ENCODE measurements at places on chromosomes 11 and 22. TPM values are rescaled to one million over a fixed set of nuclear protein-coding genes. Genes with fewer than 3 reads are reported as not detected.

DNA sequence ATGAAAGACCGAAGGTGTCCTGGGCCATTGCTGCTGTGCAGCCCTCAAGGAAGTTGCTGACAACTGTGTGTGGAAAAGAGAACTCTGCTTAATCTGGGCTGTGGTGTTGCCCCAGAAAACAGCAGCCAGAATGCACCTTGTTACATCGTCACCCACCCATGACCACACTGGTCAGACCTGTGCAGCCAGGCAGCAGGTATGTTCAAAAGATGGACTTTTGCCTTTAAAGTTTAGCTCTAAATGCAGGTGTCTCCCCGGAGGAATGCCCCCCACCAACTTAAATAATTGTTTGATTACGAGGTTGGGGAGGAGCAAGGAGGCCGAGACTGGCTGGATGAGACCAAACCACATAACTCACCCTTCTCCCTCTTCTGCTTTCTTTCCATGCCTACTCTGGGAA lies 15.3 kb upstream of the POLA2 start:
- no peak for DNase-seq

DNA sequence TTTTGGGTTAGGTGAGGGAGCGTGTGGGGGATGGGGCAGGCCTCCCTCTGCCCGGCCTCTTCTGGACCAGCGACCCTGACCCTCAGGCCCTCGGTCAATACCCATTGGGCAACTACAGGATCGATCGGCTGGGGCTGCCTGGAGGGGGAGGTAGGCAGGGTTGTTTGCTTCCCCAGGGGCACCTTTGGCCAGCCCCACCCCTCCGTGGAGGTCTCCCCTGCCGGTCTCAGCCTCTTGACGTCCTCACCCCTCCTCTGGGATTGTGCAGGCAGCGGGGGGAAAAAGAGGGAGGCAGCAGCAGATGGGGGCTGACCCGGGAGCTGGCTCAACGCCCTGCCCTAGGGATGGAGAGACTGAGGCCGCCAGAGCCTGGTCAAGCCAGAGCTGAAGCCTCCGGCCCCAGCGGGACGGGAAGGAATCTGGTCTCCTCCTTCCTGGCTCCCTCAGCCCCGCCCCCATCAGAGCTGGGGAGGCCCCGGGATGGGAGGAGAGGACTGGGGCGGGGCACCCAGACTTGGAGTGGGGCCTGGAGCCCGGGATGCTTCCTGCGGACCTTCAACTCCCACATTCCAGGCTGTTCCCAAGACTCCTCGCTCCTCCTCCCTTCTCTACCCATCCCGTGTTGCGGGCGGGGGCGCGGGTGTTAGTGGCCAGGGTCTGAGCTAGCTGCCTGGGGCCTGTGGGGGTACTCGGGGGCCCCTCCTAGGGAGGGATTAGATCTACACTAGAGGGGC lies 14.4 kb upstream of the CDC42EP1 start:
- no peak for DNase-seq

- no peak for DNase-seq
Observed at GRCh38 chr11:10118865-10119264, 175.2 kb downstream of the SBF2 start.

DNA sequence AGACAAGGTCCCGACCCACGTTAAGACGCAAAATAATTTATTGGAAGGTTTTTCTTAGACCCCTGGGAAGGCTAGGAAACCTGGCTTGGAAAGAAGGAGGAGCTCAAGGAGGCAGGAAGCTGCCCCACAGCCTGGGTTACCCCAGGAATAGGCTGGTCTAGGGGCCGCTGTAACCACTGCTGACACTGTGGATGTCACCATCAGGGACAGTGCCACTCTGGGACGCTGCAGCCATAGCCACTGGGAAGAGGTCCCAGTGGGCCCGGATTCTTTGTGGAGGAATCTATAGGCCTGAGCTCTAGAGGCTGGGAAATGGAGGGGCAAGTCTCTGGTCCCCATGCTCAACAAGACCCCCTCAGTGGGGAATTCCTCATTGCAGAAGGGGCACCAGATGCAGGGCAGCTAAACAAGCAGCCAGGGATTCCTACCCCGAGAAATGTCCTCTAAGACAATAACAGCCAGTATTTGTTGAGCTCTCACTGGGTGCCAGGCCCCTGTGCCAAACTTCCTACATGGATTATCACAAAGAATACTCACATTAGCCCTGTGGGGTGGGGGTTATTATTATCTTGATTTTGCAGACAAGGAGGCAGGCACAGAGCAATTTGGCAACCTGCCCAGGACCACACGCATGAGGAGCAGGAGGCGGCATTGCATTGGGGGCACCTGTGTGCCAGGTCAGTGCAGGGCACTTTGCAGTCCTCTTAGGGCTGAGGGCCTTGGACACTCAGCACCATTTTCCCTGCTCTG lies 19.5 kb upstream of the CHKA start:
- no peak for DNase-seq

DNA sequence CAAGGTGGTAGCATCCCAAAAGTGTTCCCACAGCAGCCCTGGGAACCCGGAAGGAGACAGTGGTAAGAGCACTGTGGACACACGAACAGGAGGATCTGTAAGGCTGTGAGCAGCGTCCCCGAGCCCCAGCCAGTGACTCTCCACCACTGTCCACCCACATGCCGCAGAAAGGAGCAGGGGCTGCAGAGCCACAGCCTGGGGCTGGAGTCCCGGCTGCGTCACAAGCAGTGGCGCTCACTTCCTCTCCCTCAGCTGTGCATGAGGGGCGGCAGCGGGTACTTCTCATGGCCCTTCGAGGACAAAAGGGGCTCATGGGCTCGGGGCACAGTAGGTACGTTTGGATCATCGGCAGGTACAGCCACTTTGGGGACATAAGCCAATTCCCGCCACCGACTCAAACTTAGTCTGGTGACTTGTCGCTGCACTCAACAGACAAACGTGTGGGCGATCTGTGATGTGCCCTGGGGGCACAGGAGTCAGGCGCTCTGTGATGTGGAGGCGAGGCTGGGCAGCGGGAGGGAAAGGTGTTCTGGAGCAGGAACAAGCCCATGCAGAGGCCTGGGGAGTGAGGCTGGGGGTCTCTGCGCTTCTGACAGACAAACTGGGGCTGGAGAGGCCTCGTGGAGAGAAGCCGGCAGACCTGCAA lies 68.5 kb downstream of the SCUBE1 start:
- DNase-seq: no peak

GRCh38 chr11:110298301-110298765 lies 1.9 kb upstream of the RDX start:
- no peak for DNase-seq

- DNase-seq: no peak
Observed at GRCh38 chr11:40877981-40878380, 581.5 kb downstream of the LRRC4C start.

The SYT7 gene
- total RNA-seq: 0.69 TPM

The PHETA2 gene
- total RNA-seq: 0.34 TPM

The MS4A4A gene
- not detected for total RNA-seq

The KCNK7 gene
- total RNA-seq: not detected

Measured in SK-MEL-5 (cell line).